ENCODE measurements at places on chromosomes 1 and 21.

GRCh38 chr1:80629304-80629837 lies 1171.4 kb upstream of the ADGRL2 start:
- DNase-seq = no peak

DNA sequence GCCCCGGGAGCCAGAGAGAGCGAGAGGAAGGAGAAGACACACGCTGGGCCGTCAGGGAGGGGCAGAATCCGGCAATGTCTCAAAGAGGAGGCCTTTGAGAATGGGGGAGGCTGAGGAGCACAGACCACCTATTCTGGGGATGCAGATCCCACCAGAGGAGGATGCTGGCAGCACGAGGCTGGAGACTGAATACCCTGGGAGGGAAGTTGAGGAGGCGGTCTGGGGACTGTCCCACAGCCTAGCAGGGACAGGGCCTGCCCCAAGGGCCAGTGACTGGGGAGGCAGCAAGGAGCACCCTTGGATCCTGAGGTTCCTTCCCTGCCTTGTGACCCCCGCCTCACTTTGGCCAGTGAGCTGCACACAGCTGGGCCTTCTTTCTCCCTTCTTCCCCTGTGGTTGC lies 49.2 kb downstream of the SLC37A1 start:
- no peak for DNase-seq

GRCh38 chr1:225511828-225512381 lies 84.1 kb upstream of the LBR start:
- DNase-seq = no peak

DNA sequence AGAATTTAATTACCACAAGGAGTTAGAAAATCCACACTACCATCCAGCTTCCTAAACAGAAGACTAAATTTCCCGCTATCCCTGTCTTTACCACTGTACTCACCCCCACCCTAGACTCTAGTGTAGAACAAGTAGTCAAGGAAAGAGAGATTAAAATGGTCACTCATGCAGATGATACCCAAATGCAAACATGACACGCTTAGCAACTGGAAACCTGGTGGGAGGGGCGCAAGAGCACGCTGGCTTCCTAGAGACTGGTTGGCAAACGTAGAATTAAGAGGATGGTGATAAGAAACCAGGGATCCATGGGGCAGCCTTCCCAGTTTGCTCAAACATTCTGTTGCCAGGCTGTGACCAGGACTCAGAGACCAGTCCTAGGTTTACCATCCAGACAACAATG lies 9.9 kb upstream of the LDLRAD1 start:
- DNase-seq = no peak

GRCh38 chr21:45080639-45081414 lies 6.4 kb downstream of the ADARB1 start:
- DNase-seq = no peak

GRCh38 chr1:67983867-67984266 lies 66.6 kb downstream of the DIRAS3 start:
- DNase-seq = no peak

DNA sequence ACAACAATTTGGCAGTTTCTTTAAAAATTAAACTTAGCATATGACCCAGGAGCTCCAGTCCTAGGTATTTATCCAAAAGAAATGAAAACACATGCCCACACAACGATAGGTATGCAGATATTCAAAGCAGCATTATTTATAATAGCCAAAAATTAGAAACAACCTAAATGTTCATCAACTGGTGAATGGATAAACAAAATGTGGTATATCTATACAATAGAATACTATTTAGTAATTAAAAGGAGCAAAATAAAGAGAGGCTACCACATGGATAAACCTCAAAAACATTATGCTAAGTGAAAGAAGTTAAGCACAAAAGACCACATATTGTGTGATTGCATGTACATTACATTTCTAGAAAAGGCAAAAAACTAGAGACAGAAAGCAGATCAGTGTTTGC lies 51.3 kb downstream of the ROR1 start:
- DNase-seq = no peak

- DNase-seq = no peak
Measured at GRCh38 chr1:33370301-33370700, 49.4 kb upstream of the A3GALT2 start.

- DNase-seq = no peak
Measured at GRCh38 chr1:16158025-16158424, 2.2 kb upstream of the EPHA2 start.

All from stimulated activated CD4-positive, alpha-beta T cell treated with anti-CD3 and anti-CD28 coated beads, Interleukin-1b, Interleukin-23, amount 100 ng/mL, for 1 hour (primary cell).